ENCODE measurements at places on chromosomes 13 and 19. TPM values are rescaled to one million over a fixed set of nuclear protein-coding genes. Genes with fewer than 3 reads are reported as not detected.

CALR3 gene
- total RNA-seq = not detected

GRCh38 chr19:46369817-46370216 lies 22.9 kb downstream of the PPP5C start:
- DNase-seq = no peak

DNA sequence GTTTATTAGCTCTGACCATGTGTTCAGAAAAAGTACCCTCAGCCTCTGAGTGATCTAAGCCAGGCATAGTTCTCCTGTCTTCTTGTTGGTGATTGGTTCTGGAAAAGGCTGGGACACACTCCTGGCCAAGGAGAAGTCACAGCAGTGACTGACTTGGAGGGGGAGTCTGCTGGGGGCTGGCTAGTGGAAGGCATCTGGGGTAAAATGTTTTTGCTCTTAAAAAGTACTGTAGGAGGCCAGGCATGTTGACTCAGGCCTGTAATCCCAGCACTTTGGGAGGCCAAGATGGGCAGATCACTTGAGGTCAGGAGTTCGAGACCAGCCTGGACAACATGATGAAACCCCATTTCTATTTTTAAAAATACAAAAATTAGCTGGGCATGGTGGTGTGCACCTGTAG lies 21.7 kb downstream of the FAM187B start:
- DNase-seq = no peak

ADAMTS10 gene
- total RNA-seq = 10.8 TPM

DNA sequence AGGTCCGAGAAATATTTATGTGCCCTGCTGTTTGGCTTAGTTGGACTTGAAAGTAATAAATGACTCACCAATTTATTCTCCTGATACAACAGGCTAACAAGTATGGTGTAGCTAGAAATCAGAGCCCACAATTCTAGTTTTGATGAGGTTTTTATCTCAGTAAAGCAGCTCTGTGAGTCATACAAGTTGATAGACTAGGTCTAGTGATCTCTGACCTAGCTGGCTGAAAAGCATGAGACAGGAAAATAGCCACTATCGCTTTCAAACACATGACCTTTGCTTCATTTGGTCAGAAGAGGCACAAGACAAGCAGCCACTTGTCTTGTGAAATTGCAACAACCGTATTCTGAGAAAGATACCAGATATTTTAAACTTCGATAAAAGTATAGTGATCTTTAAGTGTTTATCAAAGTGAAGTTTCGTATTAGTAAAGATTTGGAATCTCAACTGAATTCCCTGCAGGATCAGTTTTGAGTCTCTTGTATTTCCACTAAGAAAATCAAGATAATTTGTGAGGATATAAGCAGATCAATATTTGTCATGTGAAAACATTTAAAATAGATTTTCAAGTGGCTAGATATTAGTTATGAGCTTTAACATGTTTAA lies 126.7 kb downstream of the MAB21L1 start:
- DNase-seq = no peak

LRRC4B gene
- total RNA-seq = 2.9 TPM

DNA sequence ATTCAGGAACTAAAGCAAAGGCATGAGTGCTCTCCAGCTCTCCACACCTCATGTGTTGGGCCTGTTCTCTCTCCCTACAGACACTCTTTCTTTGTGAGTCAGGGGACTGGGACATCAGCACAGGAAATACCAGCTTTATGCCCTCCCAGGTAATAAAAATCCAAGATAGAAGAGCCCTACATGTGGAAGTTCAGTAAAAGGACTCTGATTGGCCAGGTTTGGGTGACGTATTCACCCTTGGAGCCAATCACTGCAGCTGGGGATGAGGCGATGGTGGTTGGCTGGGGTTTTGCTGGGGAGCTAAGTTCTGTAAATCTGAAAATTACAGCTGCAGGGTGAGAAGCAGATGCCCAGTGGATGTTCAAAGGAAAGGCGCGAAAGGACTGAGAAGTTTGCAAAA lies 32.5 kb downstream of the CCDC70 start:
- DNase-seq = no peak

- DNase-seq = no peak
These were observed 244.4 kb upstream of the SLITRK5 start for GRCh38 chr13:87426742-87427141.

DNA sequence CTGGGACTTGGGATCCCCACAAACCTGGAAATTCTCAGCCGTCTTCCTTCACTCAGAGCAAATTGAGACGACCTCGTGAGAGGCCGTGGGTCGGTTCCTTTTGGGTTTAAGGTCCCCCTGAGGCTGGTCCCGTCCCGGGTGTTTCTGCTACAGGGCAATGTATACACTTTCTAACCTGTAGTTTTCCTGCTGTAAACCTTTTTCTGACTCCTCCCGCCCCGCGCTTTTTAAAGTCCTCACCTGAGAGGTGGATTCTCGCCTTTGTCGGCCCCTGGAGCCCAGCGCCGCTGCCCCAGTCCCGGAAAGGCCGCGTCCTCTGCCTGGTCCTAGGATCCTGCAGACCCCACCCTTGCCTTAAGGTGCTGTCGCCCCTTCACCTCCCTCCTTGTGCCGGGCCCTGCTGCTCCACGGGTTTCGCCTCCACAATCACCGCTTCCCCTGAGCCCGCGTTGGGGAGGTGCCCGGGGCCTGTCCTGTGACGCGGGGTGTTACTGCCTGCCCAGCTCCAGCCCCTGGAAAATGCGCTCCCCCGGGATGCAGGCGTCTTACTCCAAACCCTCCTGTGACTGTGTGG lies 391 bp downstream of the ZNF761 start:
- peak; percentile 62 for DNase-seq

PABPC3 gene
- total RNA-seq = not detected

DNA sequence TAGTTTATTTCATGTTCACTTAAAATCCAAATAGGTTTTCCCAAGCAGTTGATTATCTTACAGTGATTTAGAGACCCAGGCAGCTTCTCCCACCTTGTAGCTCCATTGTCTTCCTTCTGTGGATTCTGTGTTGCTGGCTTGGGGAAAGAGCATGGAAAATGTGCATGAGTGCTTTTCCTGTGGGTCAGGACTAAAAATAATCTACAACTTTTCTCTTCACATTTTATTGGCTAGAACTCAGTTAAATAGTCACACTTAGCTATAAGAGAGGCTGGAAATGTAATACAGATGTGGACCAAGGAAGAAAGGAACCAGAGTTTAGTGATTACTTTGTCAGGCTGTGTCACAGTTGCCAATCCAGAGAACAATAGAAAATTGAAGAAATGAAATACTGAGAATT lies 198.8 kb downstream of the NBEA start:
- no peak for DNase-seq

- no peak for DNase-seq
These were observed 254.6 kb downstream of the DCLK1 start for GRCh38 chr13:35876601-35877000.

- DNase-seq = no peak
These were observed 40.9 kb upstream of the MYO16 start for GRCh38 chr13:108588516-108588915.

SHD gene
- 37.0 TPM for total RNA-seq

GRCh38 chr13:110024645-110024980 lies 238.2 kb upstream of the IRS2 start:
- DNase-seq = no peak

DNA sequence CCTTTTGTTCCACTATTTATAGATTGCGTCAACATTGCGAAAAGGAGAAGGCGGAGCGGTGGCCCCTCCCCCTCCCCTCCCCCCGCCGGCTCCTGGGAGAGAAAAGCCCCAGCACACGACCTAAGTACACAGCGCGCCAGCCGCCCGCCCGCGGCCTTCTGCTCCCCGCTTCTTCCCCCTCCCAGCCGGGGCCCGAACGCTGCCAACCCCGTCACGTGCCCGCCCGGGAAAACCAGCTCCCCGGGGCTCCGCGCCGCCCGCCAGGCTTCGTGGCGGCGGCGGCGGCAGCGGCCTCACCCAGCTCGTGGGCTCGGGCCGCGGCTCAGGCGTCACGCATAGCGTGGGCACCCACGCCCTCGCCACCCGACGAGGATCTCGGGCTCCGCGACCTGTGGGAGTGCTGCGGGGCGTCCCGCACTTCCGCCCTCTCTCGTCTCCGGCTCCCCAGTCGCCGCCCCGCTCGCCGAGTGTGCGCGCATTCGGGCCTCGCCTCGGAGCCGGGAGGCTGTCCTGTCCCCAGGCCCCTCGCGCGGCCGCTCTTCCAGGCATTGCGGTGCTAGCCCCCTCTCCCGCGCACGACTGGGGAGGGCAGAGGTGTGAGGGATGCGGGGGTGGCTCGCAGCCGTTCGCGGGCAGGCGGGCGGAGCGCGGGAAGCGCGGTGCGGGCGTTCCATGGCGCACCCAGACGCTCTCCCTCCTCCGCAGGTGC lies 110.5 kb downstream of the KCNRG start:
- DNase-seq = peak; percentile 92

GRCh38 chr19:51421229-51422052 lies 4.0 kb upstream of the SIGLEC10 start:
- DNase-seq = no peak

EFNB2 gene
- total RNA-seq = 9.5 TPM

DNA sequence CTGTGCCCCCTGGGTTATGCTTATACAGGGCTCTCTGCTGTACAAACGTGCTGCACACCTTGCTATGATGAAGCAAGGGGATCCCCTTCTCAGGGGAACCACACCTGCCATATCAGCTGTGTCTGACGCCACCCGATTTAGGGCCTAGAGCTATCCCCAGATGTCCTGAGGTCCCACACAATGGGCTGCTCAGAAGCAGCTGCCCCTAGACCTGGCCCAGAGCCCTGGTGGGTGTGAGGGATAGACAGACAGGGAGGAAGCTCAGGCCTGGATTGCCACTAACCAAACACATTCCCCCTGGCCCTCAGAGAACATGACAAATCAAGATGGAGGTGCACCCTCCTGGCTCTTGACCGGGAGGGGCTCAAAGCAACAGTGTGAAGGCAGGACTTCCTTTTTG lies 59.3 kb downstream of the TSHZ3 start:
- DNase-seq = no peak

GRCh38 chr19:2540646-2541454 lies 64.9 kb downstream of the GADD45B start:
- peak; percentile 95 for DNase-seq

TPTE2 gene
- total RNA-seq = not detected

DNA sequence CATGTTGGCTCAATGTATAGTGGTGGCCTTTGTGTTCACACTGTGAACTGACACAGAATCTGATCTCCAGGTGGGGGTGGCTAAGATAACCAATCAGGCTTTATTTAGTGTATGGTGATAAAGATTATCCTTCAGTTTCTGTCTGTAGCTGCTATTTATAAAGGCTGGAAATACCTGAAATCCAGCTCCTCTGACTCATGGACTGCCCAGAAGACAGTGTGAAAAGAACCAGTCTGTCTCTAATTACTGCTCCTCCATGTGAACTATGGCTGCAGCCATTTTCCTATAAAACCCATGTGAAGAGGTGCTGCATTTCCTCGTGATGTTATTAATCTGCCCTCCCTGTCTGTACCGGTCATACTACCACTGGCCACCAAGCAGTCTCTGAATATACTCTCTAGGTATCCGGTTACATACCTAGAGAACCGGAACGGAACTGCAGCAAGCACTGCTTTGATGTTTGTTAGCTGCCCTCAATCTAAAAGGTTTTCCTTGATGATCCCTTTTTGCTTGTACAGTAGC lies 238.0 kb downstream of the LHFPL6 start:
- DNase-seq = no peak

CPB2 gene
- not detected for total RNA-seq

ETV2 gene
- total RNA-seq = 0.88 TPM

DNA sequence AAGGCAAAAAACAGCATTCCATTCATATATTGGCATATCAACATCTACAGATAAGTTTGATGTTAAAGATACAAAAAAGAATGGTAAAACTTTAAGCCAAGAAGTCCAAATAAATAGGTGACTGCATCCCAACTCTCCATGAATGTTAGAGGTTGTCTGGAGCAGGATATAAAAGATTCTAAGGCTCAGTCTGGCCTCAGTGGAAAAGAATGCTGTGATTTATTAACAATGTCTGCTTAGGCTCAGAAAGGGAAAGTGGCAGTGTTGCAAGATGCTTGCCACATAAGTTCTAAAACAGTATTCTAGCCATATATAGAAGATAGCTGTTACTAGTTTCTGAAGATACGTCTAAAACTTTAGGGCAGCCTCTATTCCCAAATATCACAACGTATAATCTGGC lies 179.8 kb upstream of the NBEA start:
- DNase-seq = no peak

DNA sequence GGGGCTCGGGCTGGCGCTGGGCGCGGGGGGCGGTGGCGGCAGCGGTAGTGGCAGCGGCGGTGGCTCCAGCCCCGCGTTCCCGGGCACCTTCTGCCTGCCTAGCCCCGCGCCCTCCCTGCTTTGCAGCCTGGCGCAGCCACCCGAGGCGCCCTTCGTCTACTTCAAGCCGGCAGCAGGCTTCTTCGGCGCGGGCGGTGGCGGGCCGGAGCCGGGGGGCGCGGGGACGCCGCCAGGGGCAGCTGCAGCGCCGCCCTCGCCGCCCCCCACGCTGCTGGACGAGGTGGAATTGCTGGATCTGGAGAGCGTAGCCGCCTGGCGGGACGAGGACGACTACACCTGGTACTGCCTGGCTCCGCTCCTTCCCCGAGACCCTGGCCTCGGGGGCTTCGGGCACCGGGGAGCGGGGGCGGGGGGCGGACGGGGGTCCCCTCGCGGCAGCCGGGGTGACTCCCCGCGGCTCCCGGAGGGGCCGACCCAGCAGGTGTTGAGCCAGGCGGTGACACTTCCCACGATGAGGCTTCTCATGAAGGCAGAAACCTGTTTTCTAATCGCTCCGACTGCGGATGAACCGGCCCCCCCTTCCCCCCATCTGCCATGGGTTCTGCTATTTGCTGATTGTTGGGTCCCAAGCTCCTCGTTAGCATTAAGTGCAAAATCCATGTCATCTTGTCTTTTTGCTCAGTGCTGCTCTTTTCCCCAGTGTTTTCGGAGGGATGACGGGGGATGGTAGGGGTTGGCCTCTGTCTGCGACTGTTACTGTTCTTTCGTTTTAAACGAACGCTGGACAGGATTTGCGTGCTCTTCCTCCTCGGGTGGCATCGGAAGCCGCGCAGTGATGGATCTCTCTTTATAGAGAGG lies 943 bp downstream of the SLAIN1 start:
- peak; percentile 25 for DNase-seq

GRCh38 chr19:55687281-55688201 lies 12.5 kb downstream of the EPN1 start:
- DNase-seq = peak; percentile 25

DNA sequence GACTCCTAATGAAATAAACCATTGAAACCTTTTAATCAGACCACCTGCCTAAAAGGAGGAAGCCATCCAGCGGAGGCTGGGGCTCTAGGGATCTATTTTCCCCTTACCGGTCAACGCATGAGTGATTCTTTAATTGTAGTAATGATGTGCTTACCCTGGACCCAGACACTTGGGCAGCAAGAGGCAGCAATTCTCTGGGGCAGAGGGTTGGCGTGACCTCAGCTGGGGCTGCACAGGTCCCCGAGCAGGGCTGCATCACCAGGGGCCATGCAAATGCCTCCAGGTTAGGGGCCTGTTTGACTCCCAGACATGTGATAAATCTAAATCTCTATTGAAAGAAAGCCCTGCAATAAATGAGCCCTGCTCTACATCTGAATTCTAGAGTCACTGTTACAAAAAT lies 194.2 kb upstream of the TSHZ3 start:
- no peak for DNase-seq
